ENCODE measurements at places on chromosomes 3 and 15.
A peak's percentile ranks its signal among the peaks of the same experiment; 100 is the strongest.

- DNase-seq: no peak
Measured at GRCh38 chr15:44485880-44486279, 51.1 kb upstream of the EIF3J start.

DNA sequence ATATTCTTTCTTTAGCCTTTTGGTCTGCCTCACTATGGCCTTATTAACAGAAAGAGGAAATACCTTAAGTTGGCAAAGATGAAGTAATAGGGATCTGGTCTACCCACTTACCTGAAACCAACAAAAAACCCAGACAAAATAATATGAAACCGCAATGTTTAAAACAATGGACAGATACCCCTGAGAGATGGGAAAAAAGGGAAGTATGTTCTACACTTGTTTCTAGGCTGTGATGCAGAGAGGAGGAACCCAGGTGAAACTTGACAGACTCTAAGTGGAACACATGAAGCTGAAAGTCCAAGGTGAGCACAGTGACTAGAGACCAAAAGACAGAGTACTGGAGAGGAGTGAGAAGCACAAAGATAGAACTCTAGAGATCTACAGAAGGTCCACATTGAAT is 78.4 kb downstream of the NR2E3 start:
- no peak for DNase-seq

DNA sequence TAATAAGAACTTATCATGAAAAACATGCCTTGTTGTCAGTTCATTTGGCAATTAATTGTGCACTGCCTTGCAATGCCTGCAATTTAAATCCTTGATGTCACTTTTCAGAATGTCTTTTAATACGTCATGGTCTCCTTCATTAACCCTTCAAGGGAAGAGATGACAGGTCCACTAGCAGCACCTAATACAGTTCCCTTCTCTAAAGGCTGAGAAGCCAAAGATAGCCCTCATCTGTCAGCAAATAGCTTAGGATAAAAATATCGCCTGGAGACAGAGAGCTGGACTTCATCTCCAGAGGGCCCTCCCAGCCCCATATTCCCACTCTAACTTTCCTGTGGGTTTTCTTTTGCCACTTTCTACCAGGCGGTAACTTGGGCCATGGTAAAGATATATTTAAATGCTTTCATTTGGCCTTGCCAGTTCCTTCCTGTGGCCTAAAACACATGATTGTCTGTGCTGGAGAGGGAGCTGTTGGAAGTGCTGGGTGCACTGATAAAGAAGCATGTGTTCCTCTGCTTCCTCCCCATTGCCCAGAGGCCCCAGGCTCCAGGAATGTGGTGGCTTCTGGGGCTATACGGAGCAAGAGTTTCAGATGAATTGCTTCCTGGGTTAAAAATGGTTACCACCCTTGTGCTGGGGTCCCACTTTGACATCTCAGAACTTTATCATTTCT is 76.3 kb upstream of the UMPS start:
- DNase-seq: no peak

DNA sequence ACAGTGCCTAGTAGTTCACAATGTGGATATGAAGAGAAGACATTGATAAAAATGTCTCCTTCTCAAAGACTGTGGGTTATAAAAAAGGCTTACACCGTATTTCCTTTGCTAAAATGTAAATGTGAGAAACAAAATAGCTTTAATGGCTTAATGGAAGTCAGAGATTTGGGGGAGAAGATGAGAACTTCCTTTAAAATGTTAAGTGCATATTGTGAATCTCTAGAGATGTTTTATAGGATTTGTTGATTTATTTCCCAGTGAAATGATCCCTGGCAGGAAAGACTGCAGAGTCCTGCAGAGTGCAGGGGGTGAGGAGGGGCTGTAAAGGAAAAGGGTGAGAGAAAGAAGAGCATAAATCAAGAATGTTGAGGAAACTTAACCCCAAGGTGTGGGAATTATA is 305.1 kb downstream of the GAP43 start:
- DNase-seq: no peak

- no peak for DNase-seq
Measured at GRCh38 chr3:156383441-156384025, 171.4 kb downstream of the SSR3 start.

GRCh38 chr15:55110446-55110845 is 86.3 kb downstream of the RSL24D1 start:
- DNase-seq: no peak

DNA sequence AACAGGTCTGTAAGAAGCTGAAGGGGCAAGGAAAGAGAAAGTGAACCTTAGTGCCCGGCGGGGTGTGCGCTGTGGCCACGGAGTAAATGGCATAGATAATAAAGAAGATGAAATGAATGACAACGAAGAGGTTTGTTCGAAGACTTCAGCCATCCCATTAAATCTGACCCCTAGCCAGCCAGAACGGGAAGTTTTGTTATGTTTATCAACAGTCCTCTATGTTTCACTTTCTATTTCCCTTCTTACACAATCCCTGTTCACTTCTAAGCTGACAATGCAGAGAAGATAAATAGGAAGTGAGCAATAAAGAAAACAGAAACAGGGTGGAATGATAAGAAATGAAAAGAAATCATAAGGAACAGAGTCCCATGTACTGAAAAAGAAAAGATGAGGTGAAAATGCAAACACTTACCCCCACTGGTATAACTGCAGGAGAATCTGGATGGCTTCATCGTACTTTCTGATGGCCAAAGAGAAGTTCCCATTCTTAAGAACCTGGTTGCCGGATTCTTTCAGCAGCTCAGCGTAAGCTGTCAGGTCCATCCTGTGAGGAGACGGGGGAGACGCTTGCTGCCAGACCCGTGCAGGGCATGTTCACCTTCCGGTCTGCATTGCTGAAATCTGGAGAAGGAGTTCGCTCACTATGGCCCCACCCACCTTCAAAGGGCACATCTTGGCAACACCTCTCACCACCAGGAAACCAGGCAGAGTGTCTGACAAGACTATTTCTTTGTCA is 36.8 kb downstream of the TRANK1 start:
- DNase-seq: peak; percentile 34

GRCh38 chr3:186401556-186401955 is 39.5 kb upstream of the DGKG start:
- DNase-seq: no peak

DNA sequence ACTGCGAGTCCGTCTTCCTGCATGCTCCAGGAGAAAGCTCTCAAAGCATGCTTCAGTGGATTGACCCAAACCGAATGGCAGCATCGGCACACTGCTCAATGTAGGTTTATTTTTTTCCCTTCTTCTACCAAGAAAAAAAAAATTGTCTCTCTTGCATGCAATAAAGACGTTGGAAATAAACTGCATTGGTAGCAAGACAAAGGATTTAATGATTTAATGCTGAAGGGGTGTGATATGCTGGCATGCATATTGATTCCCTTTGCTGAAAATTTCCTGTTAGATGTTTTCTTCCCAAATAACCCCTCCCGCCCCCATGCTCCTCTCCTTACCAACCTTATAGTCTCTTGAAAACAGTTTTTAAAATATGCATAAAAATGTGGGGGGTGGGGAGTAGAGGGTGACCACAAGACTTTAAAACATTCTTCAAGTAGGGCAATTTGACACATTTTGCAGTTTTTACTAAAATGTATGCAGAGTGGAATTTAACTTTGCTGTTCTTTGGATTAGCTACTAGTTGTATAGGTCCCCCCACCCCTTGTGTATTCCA is 799 bp downstream of the RARB start:
- DNase-seq: no peak

DNA sequence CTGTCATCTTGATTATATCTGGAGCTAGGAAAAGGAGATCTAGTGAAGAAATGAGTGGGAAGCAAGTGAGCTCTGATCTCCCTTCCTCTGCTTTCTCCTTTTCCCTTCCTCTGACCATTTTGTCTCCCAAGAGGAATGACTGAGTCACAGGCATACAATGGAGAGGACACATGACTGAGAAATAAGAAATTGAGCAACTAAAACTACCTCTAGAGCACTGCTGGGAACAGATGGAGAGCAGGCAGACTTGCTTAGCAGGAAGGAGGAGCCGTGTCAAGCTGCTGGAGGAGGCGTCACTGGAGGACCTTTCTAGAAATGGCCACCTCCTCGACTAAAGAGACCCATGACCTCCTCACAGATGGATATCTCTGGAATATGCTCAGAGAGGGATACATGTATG is 66.9 kb upstream of the MYO5C start:
- DNase-seq: no peak

DNA sequence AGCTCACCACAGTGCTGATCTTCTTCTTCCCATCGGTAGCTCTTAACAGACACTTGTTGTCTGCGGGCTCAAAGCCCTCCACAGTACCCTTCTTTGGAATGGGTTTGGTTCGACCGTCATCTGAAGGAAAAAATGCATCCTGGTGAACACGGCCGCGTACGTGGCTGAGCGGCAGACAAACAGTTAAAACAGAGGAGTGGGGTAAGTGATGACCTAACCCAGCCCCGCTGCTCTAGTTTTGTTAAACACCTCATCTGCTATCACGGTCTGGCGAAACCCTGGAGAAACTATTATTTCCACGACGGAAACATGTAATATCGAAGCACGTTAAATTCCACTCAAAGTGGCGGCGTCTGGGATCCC is 725 bp downstream of the SRP14 start:
- DNase-seq: no peak
